ENCODE measurements at places on chromosomes 6 and 20.

- no peak for DNase-seq
Observed at GRCh38 chr6:11367638-11368199, 135.3 kb upstream of the NEDD9 start.

- no peak for DNase-seq
Observed at GRCh38 chr6:129597023-129597713, 112.8 kb downstream of the ARHGAP18 start.

DNA sequence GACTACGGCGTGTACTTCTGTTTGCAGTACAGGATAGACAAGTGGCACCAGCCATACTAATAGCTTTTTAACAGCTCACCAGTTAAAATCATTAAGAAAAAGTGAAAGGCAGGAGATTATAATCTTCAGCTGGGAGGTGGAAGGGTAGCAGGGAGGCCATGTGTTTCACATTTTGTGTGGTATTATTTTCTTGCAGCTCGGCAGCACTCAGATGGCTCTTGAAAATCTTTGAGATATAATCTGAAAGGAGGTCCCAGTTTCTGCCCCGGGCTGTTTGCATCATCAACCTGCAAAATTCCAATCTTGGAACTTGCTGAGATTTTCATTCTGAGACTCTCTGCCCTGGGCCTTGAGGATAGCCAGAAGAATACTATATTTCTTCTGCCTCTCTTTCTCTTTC is 87.5 kb upstream of the HDAC2 start:
- no peak for DNase-seq

DNA sequence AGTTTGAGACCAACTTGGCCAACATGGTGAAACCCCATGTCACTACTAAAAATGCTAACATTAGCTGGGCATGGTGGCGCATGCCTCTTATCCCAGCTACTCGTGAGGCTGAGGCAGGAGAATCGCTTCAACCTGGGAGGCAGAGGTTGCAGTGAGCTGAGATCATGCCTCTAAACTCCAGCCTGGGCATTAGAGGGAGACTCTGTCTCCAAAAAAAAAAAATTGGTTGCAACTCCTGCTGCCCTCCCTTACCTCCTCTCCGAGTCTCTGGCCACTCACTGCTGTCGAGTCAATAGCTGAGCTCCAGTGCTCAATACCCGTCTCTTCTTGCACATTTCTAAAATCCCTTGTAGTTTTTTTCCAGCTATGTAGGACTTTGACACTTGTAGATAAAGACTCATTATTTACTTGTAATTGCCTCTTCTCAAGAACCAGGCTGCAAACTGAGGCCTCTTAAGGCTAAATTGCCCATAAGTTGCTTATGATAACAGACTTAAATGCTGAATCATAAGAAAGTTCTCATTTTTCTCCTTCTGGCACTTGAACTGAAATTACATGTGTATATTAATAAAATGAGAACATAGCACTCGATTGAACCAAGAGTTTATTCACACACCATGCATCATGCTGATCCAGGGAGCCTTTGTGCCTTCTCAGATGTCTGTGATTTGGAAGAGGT is 13.8 kb downstream of the HECA start:
- DNase-seq, result no peak

- DNase-seq, result peak; percentile 97
Observed at GRCh38 chr6:52595000-52595795, 18.3 kb upstream of the TRAM2 start.

- no peak for DNase-seq
Observed at GRCh38 chr6:75603106-75603420, 1.4 kb downstream of the SENP6 start.

DNA sequence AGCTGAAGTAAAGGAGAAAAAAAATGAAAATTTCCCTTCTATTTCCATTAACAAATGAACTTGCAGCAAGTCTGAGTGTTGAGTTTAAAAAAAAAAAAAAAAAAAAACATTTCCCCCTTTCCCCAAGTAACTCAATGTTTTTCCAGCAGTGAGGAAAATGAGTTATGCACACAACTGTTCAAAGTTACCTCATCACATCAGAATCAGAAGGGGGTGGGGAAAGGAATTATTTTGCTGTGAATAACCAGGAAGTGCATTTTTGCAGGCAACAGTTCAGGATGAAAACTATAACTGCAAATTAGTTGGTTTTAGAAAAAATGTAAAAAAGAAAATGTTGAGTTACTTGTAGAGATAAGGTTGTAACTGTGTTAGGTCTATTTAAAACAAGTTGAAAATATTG is 568.9 kb upstream of the CITED2 start:
- DNase-seq, result peak; percentile 92

- peak; percentile 2 for DNase-seq
Observed at GRCh38 chr20:15794409-15794808, 778.8 kb downstream of the KIF16B start.

DNA sequence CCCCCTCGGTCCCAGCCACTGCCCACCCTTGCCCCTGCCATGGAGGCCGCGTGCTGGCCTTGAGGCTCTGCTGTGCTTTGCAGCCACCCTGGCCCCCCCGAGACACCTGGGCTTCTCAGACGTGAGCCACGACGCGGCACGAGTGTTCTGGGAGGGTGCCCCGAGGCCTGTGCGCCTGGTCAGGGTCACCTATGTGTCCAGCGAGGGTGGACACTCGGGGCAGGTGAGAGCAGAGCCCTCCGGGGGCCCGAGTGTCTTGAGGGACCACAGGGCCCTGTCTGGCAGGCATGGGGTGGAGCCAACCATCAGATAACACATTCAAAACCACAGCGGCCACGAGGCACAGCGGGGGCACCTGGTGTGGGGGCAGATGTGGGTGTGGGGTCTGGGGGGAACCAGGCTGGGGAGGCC is 18.9 kb downstream of the COL20A1 start:
- DNase-seq, result no peak

DNA sequence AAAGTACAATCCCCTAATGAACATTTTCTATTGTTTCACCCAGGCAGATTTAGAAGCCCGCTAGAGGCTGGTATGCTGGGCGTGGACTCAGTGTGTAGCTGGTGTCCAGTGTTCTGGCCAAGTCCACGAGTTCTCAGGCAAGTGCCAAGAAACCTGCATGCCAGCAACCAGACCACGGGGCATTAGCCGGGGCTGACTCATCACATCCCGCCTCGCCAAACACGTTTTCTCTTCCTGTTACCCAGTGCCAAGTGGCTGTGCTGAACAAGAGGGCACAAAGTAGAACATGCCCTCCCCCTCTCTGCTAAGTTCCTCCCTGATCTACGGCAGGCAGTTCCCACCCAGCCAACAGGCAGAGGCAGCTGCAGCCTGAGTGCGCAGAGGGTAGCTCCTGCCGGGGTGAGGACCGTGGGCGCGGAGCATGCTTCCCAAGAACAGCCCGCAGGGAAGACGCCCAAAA is 29.6 kb downstream of the RAMACL start:
- peak; percentile 91 for DNase-seq

Data from cardiac fibroblast (primary cell).